ENCODE measurements at places on chromosomes 11 and 22.

DNA sequence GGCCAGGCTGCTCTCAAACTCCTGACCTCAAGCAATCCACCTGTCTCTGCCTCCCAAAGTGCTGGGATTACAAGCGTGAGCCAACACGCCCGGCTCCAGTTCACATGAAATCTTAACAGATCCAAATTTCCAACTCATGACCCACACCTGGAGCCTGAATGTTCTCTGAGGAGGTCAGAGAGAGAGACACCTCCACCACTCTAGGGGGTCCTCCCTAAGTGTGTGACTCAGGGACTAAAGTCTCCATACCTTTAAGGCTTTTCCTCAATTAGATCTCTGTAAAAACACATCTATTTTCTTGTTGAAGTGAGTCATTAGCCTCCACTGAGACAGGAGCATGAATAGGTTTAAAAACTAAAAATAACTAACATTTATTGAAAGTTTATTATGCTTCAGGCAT is 376.4 kb downstream of the CADM1 start:
- DNase-seq = no peak

DNA sequence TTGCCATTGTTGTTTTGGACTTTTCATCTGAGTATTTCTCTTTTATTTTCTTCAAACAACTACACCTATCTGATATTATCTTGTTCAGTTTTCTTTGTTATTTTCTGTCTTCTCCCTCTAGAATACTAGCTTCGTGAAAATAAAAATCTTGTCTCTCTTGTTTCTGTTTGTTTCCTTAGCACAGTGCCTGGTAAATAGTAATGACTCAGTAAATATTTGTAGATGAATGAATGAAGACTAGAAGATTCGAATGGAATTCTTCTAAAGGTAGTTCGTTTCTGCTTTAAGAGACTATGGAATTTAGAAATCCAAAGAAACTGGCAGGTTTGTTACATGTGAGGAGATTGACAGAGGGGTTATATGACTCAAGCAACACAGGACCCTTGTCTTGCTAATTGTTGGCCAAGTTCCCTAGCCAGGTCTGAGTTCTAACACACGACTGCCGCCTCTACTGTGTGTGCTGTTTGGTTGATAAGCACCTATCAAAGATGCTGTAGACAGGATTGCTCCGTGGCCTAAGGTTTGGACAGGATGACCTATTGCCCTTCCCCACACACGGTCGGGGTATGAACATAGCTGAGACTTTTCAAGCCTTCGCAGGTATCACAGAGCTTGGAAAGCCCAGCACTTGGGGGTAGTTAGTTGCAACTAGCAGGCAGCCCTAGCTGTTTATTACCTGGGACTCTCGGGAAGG is 831 bp upstream of the TMEM135 start:
- DNase-seq = peak; percentile 12

DNA sequence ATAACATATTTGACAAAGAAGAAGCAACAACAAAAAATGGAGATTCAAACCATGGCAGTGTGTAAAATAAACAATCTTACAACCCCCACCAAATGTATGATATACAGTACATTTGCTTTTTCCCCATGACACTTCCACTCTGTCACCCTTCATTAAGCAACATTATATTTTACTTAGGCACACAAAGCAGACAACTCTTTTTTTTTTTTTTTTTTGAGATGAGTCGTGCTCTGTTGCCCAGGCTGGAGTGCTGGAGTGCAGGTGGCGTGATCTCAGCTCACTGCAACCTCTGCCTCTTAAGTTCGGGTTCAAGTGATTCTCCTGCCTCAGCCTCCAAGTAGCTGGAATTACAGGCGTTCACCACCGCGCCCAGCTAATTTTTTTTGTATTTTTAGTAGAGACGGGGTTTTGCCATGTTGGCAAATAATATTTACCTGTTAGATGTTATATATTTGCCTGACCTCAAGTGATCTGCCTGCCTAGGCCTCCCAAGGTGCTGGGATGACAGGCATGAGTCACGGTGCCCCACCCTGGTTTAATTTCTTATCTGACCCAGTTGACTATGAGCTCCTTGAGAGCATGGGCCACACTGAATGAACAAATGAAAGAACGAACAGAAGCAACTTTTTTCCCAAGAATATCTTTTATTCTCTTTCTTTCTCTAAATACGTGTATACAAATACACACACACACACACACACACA is 5.5 kb upstream of the PCF11 start:
- DNase-seq = peak; percentile 21

- no peak for DNase-seq
Observed at GRCh38 chr11:127458561-127458960, 458.0 kb upstream of the KIRREL3 start.

DNA sequence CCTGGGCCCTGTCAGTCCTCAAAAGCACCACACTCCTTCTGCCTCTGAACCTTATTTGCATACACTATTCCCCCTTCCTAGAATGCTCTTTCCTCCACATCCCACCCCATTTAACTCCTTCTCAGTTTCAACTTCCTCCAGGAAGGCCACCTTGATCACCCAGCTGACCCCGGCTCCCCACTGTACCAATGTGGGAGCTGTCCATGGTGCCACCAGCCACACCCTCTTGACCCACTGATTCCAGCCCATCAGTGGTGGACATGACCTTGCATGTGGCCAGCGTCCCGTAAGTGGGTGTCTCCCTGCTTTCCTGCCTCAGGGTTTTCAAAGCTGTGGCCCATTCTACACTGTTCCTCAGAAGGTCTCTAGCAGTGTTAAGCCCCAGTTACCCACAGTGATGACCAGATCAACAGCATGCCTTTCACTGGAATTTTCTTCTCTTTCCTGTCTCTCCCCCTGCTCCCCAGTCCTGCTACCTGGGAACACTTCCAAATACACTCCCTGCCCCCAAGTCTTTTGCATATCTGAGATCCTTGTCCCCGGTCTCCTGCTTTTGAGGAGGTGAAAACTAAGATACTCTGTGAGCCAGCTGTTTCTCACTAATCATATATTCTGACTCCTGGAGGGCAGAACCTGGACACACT is 346.6 kb downstream of the MN1 start:
- peak; percentile 17 for DNase-seq

DNA sequence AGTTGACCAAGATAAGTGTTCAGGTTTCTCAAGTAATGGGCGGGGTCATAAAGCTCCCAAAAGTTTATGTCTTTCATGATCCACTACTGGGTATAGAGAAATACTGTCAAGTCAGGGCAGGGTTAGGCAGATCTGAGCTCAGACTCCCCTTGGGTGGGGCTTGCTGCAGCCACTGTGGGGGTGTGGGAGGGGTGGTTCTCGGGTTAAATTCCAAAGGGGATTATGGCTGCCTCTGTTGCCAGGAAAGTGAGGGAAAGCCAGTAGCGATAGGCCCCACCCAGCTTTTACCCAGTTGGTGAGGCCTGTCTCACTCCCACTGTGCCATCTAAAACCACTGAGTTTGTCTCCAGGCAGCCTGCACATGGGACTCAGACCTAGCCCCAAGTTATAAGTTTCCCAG is 37.8 kb downstream of the DLG2 start:
- DNase-seq = no peak

DNA sequence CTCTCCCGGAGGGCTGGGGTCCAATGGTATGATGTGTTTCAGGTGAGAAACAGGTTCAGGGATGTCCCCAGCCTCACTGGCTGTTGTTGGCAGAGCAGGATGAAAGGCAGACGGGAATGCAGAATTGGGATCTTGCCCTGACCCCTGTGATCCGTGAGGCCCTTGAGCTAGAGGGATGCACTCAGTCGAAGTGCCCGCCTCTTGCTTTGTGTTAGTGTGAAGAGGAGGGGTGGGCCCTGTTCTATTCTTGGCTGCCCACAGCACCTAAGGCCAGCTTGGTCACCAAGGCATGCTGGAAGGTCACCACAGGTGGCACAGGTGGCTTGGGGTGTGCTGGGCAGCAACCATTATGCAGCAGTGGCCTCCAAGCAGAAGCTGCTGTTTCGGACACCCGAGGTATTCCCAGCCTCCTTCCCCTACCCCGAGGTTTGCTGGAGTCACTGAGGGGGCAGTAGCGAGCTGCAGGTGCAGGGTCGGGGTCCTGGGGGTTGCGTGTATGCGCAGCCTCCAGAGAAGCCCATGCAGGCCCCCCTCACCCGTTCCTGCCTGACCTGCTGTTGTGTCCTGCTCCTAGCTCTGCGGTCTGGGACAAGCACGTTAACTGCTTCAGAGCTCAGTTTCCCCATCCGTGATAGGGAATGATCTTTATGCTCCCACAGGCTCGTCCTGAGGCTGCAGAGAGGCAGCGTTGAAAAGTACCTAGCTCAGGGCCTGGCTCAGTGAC is 13.0 kb downstream of the LRP5 start:
- no peak for DNase-seq

- peak; percentile 55 for DNase-seq
Observed at GRCh38 chr11:77752516-77752915, 68.0 kb downstream of the RSF1 start.

DNA sequence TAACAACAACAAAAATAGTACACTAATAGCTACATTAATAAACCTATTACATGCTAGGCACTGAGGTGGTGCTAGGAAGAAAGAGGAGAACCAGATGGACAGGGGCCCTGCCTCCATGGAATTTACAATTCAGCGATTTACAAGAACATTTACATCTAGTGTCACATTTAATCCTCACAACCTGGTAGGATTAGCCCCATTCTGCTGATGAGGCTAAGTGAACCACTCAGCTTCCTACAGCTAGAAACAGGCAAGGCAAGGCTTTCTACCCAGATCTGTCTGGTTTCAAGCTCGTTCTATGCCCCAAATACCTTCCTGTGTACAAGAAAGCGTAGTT is 368.4 kb downstream of the BUD13 start:
- no peak for DNase-seq

- no peak for DNase-seq
Observed at GRCh38 chr11:88051396-88051795, 123.8 kb downstream of the RAB38 start.

- DNase-seq = peak; percentile 67
Observed at GRCh38 chr11:124793466-124794278, 6.5 kb downstream of the MSANTD2 start.

- no peak for DNase-seq
Observed at GRCh38 chr11:118998388-118998717, 415 bp downstream of the CENATAC start.

- peak; percentile 61 for DNase-seq
Observed at GRCh38 chr11:69352715-69353319, 58.9 kb downstream of the MYEOV start.

DNA sequence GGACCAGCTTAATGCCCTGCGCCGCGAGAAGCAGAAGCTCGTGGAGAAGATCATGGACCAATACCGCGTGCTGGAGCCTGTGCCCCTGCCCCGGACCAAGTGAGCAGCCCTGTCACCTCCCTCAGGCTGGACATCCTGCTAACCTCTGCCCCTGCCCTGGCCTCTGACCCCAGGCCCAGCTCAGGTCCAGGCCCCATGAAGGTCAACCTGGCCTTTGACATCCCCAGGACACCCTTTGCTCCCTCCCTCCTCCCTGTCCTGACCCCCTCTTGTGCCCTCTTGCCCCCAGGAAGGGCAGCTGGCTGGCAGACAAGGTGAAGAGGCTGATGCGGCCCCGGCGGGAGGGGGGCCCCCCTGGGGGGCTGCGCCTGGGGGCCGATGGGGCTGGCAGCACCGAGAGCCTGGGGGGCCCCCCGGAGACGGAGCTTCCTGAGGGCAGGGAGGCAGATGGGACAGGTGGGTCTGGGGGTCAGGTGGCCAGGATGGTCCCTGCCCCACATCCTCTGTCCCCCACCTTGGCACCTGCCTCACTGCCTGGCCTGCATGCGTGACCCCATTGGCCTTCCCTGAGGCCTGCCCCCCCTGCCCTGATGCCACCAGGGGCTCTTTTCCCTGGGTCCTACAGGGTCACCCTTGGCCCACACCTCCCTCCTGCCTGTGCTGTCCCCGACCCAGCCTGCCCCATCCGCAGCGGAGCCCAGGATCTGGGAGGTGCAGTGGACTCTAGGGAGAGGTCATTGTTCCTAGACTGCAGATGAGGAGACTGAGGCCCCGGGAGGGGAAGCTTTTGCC is 5.1 kb upstream of the RPS6KA4 start:
- DNase-seq = no peak

GRCh38 chr11:64015935-64016845 is 19.5 kb upstream of the FLRT1 start:
- DNase-seq = no peak

DNA sequence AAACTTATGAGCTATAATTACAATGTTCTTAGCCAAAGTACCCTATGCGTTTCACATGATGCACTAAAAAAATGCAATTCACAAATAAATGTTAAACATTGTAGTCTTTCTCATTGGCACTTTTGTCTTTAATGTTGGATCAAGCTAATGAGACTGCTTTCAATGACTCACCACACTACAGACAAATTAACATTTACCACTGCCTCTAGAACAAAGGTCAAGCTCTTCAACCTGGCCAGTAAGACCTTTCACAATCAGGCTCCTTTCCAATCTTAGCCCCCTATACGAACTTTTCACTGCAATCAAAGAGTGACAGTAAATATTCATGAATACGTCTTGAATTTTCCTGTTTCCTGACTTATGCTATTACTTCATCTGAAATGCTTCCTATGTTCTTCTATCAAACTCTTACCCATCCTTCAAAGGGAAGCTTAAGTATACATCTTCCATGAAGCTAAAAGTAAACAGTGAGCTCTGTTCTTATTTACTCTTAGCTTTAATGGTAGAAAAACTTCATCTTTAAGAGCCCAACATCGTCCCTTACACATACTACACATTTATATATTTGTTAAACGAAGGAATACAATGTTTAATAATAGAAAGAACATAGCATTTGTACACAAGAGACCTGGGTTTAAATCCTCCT is 326.6 kb upstream of the PITPNB start:
- DNase-seq = no peak

- peak; percentile 1 for DNase-seq
Observed at GRCh38 chr11:95134491-95134890, 44.8 kb downstream of the ENDOD1 start.

- DNase-seq = peak; percentile 91
Observed at GRCh38 chr22:42369250-42370041, 62.8 kb downstream of the NFAM1 start.

GRCh38 chr11:121466063-121466794 is 13.5 kb upstream of the SORL1-AS1 start:
- DNase-seq = peak; percentile 94

GRCh38 chr11:14018441-14018840 is 55.9 kb downstream of the SPON1 start:
- no peak for DNase-seq

GRCh38 chr22:40334060-40334459 is 12.2 kb upstream of the ADSL start:
- DNase-seq = no peak

- DNase-seq = no peak
Observed at GRCh38 chr22:30878516-30879414, 89.8 kb downstream of the MORC2 start.

DNA sequence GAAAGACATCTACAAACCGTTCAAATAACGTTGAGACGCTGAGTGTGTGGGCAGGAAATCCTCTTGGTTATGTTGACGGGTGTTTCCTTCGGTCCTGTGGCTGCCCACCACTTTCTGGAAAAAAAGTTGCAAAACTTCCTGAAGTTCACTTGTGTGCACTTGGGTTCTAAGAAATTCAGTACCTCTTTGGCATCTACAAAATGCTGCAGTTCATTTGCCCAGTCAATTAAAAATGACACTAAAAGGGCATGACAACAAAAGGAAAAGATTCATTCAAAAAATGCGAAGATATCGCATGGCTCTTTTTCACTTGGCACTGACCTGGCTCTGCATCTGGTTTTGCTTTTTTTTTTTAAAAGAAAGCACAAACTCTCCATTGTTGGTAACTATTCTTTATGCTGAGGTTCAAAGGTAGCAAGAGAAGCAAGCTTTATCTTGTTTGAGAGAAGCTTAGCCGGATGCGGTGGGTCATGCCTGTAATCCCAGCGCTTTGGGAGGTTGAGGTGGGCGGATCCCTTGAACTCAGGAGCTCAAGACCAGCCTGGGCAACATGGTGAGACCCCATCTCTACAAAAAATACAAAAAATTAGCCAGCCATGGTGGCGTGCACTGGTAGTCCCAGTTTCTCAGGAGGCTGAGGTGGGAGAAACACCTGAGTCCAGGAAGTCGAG is 10.6 kb upstream of the XBP1 start:
- no peak for DNase-seq

Measured in ACHN (cell line).